ENCODE measurements at places on chromosomes 3 and 15. TPM values are rescaled to one million over a fixed set of nuclear protein-coding genes. Genes with fewer than 3 reads are reported as not detected.

GPR160 gene
- 2.2 TPM for total RNA-seq

MAP3K13 gene
- total RNA-seq, result 21.9 TPM

DNA sequence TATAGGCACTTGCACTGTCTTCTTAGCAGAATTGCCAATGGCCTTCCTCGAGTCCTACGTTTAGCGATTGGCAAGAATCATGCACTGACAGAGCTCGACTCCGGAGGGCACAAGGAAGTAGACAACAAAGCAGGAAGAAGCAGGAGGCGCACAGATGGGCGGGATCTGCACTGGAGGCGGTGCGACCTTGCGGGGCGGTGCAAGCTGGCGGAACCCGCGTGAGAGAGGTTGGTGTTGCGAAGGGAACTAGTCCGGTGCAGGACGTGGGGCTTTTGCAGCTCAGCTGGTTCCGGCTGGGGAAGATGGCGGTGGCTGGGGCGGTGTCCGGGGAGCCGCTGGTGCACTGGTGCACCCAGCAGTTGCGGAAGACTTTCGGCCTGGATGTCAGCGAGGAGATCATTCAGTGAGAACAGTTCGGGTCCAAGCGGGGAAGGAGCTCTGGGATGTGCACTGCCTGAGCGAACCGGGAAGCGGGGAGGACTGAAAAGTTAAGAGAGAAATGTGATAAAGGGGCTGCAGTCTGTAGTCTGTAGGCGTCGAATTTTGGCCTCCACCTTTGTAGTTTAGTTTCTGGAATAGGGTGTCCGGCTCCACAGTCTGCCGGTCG lies at the start of gene TRIP4:
TSS of gene TRIP4 (plus strand) at position 275 of the 607 bp plus-strand sequence. CDS start at position 303, 28 bp downstream.
- H3K4me3 ChIP-seq, result peak within 1 kb of the TSS; percentile 83
- no peaks in the 10 kb centered on the region for H3K36me3 ChIP-seq
- DNase-seq, result peak; percentile 91
- peak within 1 kb of the TSS; percentile 64 for H3K27ac ChIP-seq

GRCh38 chr15:40511472-40512133 lies 40.8 kb downstream of the CHST14 start:
- no peaks in the 10 kb centered on the region for H3K27me3 ChIP-seq
- H3K4me1 ChIP-seq, result peaks cover 15% of the 10 kb centered on the region
- no peak overlapping the region for H3K27ac ChIP-seq
- H3K36me3 ChIP-seq, result no peaks in the 10 kb centered on the region
- H3K4me3 ChIP-seq, result peak overlapping the region; percentile 89
- no peak for DNase-seq

TIPARP gene
- 77.2 TPM for total RNA-seq

AADAC gene
- total RNA-seq, result not detected

DNA sequence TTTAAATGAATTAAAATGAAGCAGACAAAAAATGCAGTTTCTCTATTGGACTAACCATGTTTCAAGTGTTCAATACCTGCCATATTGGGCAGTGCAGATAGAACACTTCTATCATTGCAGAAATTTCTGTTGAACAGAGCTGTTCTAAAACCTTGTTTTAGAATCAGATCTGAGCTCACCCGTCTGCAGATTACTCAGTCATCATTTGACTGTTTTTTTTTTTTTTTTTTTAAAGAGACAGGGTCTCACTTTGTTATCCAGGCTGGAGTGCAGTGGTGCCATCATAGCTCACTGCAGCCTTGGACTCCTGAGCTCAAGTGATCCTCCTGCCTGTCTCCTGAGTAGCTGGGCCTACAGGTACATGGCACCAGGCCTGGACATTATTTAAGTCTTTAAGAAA lies 128.7 kb downstream of the APBA2 start:
- H3K4me3 ChIP-seq, result no peak overlapping the region
- H3K27me3 ChIP-seq, result no peaks in the 10 kb centered on the region
- no peaks in the 10 kb centered on the region for H3K4me1 ChIP-seq
- no peaks in the 10 kb centered on the region for H3K36me3 ChIP-seq
- H3K27ac ChIP-seq, result no peak overlapping the region
- no peak for DNase-seq

BTLA gene
- 0.35 TPM for total RNA-seq

RBMS3 gene
- 149 TPM for total RNA-seq

DNA sequence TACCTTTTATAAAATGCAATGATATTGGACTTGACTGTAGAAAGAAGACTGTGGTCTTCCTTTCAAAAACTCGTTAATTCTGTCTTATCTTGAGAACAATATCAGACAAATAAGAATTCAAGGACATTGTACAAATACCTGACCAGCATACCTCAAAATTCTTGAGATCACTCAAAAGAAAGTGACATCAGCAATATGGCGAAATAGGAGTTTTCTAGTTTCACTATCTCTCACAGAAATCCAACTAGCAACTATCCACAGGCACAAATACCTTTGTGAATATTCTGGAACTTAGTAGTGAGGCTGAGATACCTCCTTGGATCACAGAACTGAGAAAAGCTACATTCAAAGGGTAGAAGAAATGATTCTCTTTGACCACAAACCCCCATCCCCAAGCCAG lies 419.7 kb downstream of the ZNF385D start:
- no peak for DNase-seq
- H3K4me1 ChIP-seq, result peaks cover 20% of the 10 kb centered on the region
- H3K4me3 ChIP-seq, result no peak overlapping the region
- no peaks in the 10 kb centered on the region for H3K36me3 ChIP-seq
- no peaks in the 10 kb centered on the region for H3K27me3 ChIP-seq

SLCO3A1 gene
- 39.1 TPM for total RNA-seq

PLA1A gene
- 20.8 TPM for total RNA-seq

GRCh38 chr15:92634671-92635201 lies 20.8 kb downstream of the FAM174B start:
- no peaks in the 10 kb centered on the region for H3K27me3 ChIP-seq
- peaks cover 27% of the 10 kb centered on the region for H3K4me1 ChIP-seq
- DNase-seq, result no peak
- no peak overlapping the region for H3K4me3 ChIP-seq
- H3K36me3 ChIP-seq, result no peaks in the 10 kb centered on the region

DNA sequence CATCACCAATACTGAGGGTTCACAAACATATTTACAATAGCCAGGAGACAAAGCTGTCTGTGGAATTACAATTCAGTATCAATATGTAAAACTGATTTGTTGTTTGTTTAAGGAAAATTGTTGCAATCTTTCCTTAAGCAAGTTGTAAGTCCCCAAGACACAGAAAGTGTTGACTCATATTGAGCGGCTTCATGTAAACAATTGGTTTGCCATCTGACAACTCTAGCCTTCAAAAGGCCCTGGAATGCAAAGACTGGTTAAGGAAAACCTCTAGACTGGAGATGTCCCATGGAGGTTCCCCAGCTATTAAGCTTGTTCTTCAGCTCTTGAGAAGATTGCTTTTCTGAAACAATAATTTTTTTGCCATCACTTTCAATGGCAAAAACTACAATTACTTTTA lies 283.7 kb upstream of the PROK2 start:
- no peak overlapping the region for H3K27ac ChIP-seq
- no peak overlapping the region for H3K4me3 ChIP-seq
- no peaks in the 10 kb centered on the region for H3K4me1 ChIP-seq
- no peak for DNase-seq

GRCh38 chr3:181699171-181699903 lies 12.4 kb upstream of the SOX2 start:
- peaks cover 57% of the 10 kb centered on the region for H3K27me3 ChIP-seq
- no peaks in the 10 kb centered on the region for H3K4me1 ChIP-seq
- H3K4me3 ChIP-seq, result no peak overlapping the region
- DNase-seq, result no peak
- no peaks in the 10 kb centered on the region for H3K36me3 ChIP-seq

OXNAD1 gene
- total RNA-seq, result 7.9 TPM

DNA sequence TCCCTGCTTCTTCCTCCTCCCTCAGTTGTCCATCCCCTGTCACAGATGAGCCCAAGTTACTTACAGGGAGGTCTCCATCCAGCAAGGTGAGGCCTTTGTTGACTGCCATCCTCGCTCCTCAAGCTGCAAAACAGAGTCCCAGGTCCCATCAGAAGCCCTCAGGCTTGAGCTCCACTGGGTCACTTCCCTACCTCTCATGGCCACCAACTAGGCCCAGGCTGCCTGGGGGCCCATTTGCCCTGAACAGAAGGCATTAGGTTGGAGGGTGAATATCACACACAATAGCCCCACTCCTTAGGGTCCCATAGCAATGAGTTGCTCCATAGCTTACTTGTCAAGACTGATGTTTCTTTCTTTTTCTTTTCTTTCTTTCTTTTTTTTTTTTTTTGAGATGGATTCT lies 1.8 kb downstream of the PLIN1 start:
- no peaks in the 10 kb centered on the region for H3K27me3 ChIP-seq
- peaks cover 4% of the 10 kb centered on the region for H3K36me3 ChIP-seq
- no peak overlapping the region for H3K4me3 ChIP-seq
- no peak overlapping the region for H3K27ac ChIP-seq

GRCh38 chr3:86702381-86702958 lies 288.5 kb downstream of the VGLL3 start:
- no peak overlapping the region for H3K4me3 ChIP-seq
- H3K4me1 ChIP-seq, result no peaks in the 10 kb centered on the region
- no peak for DNase-seq

- DNase-seq, result no peak
- H3K4me1 ChIP-seq, result peaks cover 8% of the 10 kb centered on the region
- H3K4me3 ChIP-seq, result no peak overlapping the region
- H3K27me3 ChIP-seq, result no peaks in the 10 kb centered on the region
Measured at GRCh38 chr15:42742149-42742548, 5.2 kb upstream of the CDAN1 start.

- H3K4me1 ChIP-seq, result no peaks in the 10 kb centered on the region
- no peak for DNase-seq
- no peaks in the 10 kb centered on the region for H3K27me3 ChIP-seq
Measured at GRCh38 chr3:22175947-22176346, 424.9 kb upstream of the ZNF385D start.

DNA sequence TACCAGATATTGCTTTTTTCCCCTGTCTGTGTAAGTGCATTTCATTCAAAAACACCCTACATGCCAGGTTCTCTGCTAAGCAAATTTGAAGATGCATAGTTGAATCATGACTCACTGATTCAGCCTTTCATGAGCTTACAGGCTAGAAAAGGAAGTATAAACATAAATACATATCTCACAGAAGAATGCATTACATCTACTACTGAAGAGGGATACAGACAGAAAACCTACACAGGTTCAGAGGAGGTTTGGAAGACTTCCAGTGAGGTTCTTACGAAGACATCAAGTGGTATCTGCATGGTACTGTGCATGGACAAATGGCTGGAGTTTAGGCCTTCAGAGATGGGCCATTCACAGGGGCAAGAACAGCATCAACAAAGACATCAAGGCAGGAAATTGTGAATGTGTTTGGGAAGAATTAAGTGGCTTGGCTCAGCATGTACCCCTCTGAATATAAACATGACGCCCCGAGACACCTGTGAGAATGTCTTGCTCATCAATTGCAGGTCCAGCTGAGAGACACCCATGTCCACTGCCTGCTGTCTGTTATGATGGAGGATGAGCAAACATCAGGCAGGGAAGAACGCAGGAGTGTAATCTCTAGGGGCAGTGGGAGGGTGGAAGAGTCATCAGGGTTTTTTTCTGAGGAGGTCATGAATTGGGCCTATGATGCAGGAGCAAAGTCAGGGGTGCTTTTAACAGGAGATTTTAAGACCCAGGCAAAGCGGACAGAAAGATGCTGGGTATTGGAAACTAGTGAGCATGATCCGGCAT lies 105.1 kb upstream of the GALNT15 start:
- no peak overlapping the region for H3K4me3 ChIP-seq
- no peak for DNase-seq
- H3K36me3 ChIP-seq, result no peaks in the 10 kb centered on the region
- peaks cover 15% of the 10 kb centered on the region for H3K4me1 ChIP-seq
- H3K27ac ChIP-seq, result no peak overlapping the region

DNA sequence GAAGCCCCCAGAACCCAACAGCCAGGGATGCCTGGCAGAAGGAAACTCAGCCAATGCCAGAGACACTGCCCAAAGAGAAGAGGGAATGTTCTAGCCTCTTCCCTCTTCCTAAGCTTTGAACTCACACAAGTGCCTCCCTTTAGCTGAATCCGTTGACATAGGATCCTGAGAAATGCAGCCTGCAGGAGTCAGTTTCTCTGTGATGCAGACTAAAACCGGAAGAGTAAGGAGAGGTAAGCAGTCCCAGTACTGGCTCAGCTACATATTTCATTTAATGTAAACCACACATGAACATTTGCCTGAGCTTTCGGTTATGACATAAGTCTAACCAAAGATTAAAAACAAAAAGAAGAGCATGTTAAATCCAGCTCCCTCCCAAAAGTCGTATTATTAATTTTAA lies 768.7 kb downstream of the TBL1XR1 start:
- no peak overlapping the region for H3K27ac ChIP-seq
- no peak overlapping the region for H3K4me3 ChIP-seq
- no peaks in the 10 kb centered on the region for H3K27me3 ChIP-seq

- DNase-seq, result no peak
- H3K36me3 ChIP-seq, result no peaks in the 10 kb centered on the region
- H3K27ac ChIP-seq, result no peak overlapping the region
- peaks cover 7% of the 10 kb centered on the region for H3K4me1 ChIP-seq
- no peaks in the 10 kb centered on the region for H3K27me3 ChIP-seq
Measured at GRCh38 chr15:80452166-80452565, 48.0 kb downstream of the ARNT2 start.

LOXL1 gene
- total RNA-seq, result 164 TPM

ST8SIA2 gene
- not detected for total RNA-seq

- H3K36me3 ChIP-seq, result no peaks in the 10 kb centered on the region
- no peak overlapping the region for H3K4me3 ChIP-seq
- DNase-seq, result no peak
Measured at GRCh38 chr15:37715101-37715500, 219.3 kb upstream of the TMCO5A start.

DNA sequence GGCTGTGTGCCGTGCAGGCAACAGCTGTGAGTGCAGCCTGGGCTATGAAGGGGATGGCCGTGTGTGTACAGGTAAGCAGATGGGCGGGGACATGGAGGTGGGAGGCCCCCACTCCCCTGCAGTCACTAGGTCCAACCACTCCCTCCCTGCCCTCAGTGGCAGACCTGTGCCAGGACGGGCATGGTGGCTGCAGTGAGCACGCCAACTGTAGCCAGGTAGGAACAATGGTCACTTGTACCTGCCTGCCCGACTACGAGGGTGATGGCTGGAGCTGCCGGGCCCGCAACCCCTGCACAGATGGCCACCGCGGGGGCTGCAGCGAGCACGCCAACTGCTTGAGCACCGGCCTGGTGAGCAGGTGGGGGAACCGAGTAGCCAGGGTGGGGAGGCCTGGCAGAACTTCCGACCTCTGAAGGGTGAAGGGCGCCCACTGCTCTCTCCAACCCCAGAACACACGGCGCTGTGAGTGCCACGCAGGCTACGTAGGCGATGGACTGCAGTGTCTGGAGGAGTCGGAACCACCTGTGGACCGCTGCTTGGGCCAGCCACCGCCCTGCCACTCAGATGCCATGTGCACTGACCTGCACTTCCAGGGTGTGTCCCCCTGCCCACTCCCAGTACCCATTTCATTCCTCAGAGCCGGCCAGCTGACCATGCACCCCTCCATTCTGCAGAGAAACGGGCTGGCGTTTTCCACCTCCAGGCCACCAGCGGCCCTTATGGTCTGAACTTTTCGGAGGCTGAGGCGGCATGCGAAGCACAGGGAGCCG lies 11.6 kb downstream of the NT5DC2 start:
- H3K27ac ChIP-seq, result no peak overlapping the region
- no peak overlapping the region for H3K4me3 ChIP-seq
- no peaks in the 10 kb centered on the region for H3K36me3 ChIP-seq
- DNase-seq, result no peak
- peaks cover 5% of the 10 kb centered on the region for H3K4me1 ChIP-seq
